Activated naive CD4-positive, alpha-beta T cell (primary cell): ENCODE measurements at places on chromosomes 6 and 20.

GRCh38 chr6:64782877-64783276, 924.1 kb downstream of the EYS start:
- DNase-seq, result no peak

GRCh38 chr6:53067849-53068361, 2.7 kb downstream of the FBXO9 start:
- no peak for DNase-seq

DNA sequence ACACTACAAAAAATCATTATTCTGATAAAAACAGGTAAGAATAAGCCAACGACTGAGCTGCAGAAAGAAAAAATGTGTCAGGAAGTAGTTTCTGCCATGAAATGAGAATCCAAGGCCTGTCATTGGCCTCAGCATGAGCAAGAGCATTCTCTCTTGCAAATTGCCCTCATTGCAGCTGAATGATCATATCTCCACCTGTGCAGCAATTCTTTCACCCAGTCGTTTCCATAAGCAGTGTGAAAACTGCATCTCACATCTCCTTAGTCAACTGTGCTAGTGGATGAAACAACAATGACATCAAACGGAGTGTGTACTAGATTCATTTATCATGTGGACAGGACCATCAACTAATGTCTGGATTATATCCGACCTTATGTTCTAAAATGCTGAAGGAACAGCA, 88.2 kb upstream of the STXBP5 start:
- DNase-seq, result no peak

- DNase-seq, result no peak
Measured at GRCh38 chr6:30657454-30657853, 10.5 kb downstream of the C6orf136 start.

- DNase-seq, result no peak
Measured at GRCh38 chr20:62708591-62709536, at the start of gene NTSR1. Gene NTSR1, plus strand, starts transcription at chr20:62708836. Its CDS starts 372 bp downstream, at chr20:62709208.

GRCh38 chr20:64049878-64050260, 430 bp upstream of the SOX18 start:
- DNase-seq, result no peak

GRCh38 chr6:139685009-139685408, 310.6 kb upstream of the CITED2 start:
- DNase-seq, result no peak

GRCh38 chr20:52847029-52847660, 125.0 kb upstream of the TSHZ2 start:
- no peak for DNase-seq

GRCh38 chr20:54429364-54429763, 46.0 kb upstream of the DOK5 start:
- DNase-seq, result no peak

GRCh38 chr6:121695329-121695728, 259.9 kb downstream of the GJA1 start:
- DNase-seq, result no peak

DNA sequence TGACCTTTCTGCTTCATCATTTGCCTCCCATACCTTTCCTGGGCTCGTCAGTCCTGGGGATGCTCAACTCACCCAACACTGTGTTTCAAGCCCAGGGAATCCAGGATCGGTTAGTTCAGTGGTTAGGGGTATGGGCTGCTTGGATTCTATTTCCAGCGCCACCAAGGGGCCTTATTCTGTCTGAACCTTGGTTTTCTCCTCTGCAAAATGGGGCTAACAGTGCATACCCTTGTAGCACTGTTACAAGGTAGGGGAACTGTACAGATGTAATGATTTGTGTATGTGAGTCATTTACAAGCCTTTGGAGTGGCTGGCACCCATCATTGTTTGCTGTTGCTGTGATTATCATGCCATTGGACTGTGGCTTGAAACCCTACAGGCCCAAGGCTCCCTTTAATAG, 14.5 kb upstream of the CSNK2A1 start:
- no peak for DNase-seq

- DNase-seq, result no peak
Measured at GRCh38 chr6:157980288-157981131, 1.2 kb upstream of the SYNJ2 start.

GRCh38 chr6:111975466-111975865, 78.4 kb upstream of the CCN6 start:
- DNase-seq, result no peak

DNA sequence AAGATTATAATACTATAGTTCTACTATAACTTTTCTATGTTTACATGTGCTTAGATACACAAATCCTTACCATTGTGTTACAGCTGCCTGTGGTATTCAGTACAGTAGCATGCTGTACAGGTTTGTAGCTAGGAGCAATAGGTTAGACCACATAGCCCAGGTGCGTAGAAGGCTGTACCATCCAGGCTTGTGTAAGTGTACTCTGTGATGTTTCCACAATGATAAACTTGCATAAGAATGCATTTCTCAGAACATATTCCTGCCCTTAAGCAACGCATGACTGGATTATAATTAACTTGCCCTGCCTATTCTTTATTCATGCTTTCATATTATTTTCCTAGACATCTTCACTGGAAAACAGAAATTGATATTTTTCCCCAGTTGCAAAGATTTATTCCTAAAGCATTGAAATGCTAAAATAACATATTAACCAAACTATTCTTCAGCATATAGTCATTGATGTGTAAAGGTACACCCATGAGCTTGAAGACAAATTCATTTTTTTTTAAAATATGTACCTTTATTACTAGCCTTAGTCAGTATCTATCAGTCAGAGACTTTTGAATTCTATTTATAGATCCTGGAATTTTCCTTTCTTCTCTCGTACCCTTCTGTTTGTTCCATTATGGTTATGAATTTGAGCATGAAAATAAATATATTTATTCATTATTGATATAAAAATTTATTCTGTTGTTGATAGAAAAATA, 7.2 kb upstream of the CTAGE9 start:
- no peak for DNase-seq

DNA sequence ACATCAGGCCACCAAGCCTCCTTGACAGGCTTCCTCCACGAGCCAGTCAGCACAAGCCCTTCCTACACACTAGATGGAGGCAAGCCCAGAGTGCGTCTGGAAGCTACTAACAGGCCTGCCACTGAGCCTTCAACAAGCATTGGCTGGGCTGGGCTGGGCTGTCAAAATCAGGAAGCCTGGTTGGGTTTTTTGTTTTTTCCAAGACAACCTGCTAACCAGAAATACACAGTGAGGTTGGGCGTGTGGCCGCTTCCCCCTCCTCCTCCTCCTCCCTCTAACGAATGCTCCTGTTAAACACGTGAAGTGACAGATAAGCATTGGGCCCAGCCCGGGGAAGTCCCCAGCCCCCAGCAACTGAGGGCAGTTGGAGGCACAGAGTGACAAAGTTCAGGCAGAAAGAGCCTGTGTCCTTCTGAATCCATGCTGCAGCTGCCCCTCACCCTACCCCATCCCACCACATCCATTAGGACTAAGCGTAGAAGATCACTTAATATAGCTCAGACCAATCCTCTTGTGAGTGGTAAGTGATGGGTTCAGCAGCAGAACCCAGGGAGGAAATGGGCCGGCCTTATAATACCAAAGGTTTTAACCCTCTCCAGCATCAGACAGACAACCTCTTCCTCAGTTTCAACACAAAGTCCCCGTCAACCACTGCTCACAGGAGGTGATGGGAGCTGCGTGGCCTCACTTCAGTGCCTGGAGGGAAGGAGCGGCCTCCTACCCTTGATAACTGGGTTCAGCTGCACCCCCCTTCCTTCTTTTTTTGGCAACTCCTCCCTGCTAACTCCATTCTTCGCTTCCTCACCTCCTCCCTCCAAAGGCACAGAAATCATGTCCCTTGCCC, 1.1 kb downstream of the NFATC2 start:
- DNase-seq, result peak; percentile 26

DNA sequence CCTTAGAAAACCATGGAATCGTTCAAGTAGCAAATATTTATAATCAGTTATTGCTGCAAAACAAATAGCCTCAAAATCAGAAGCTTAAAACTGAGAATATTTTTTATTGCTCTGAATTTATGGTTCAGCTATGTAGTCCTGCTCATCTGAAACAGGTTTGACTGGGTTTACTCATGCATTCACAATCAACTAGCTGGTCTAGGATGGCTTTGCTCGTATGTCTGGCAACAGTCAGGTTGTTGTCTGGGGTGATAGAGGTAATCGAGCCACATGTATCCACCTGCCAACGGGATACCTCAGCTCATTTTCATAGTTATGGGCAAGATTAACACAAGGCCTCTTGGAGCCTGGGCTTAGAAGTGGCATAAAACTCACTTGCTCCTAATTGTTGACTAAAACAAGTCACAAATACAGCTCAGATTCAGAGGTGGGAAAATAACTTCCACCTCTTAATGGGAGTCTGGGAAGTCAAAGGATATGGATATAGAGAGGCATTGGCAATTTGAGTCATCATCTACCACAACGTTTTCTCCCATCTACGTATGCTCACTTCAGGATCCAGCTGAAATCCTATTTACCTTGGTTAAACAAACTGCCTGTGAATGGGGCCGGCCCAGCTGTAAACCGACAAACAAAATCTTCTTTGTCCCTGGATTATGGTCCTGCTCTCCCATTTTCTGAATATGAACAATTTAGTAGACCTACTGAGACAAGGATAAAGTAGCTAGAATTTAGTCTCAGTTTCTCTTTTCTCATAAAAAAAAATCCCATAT, 54.5 kb upstream of the TENT5A start:
- DNase-seq, result no peak

GRCh38 chr20:44888226-44889103, 3.0 kb downstream of the YWHAB start:
- no peak for DNase-seq

DNA sequence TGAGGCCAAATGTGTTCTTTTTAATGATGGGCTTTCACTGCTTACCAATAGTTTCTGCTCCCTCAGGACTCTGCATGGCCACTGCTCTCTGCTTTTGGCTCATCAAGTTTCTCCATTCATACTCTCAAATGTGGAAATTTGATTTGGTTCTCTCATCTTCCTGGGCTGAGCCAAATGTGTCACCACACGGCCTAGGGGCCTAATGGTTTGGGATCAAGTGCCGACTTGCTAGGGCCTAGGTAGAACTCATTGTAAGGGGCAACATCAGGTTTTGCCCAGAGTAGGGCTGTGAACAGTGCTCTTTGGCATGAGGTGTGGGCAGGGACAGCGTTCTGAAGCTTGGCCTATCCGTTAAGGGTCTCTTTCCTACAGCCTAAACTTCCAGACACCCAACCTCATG, 3.9 kb upstream of the MRPS10 start:
- no peak for DNase-seq

DNA sequence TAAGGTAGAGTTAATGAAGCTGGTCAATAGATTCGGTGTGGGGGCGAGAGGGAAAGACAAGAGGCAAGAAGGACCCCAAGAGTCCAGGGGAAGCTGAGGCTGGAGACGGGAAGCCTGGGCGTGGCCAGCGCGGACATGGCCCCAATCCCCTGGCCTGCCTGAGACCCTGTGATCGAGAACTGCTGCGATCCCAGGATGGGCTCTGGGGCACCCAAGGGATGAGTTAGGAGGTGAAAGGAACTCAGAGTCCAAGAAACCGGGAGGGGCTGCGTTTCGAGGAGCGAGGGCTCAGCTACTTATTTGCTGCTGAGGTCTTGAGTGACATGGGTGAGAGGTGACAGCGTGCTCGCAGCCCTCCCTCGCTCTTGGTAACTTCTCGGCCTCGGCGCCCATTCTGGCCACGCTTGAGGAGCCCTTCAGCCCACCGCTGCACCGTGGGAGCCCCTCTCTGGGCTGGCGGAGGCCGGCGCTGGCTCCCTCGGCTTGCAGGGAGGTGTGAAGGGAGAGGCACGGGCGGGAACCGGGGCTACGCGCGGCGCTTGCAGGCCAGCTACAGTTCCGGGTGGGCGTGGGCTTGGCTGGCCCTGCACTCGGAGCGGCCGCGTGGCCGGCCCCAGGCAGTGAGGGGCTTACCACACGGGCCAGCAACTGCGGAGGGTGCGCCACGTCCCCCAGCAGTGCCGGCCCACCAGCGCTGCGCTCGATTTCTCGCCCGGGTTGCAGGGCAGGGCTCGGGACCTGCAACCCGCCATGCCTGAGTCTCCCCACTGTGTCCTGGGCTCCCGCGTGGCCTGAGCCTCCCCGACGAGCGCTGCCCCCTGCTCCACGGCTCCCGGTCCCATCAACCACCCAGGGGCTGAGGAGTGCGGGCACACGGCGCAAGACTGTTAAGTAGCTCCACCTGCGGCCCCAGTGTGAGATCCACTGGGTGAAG, 58.2 kb downstream of the IRF4 start:
- DNase-seq, result no peak

GRCh38 chr6:107606407-107606806, 116.5 kb downstream of the SOBP start:
- DNase-seq, result no peak

DNA sequence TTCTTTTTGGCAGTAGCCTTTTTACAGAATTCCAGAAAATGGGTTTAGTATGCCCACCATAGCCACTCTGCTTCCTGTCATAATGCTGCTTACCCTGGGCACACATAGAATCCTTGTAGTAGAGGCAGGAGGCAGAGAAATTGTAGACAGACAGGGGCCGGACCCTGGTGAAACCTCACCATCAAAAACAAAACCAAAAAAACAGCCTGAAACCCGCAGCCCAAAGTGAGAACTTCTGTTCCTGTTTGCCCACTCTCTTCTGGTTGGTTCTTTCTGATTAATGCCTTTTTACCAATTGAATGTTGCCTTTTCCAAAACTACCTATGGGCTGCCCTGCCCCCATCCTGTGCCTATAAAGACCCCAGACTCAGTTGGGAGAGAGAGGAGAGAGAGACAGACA, 188.2 kb downstream of the CDKAL1 start:
- no peak for DNase-seq

DNA sequence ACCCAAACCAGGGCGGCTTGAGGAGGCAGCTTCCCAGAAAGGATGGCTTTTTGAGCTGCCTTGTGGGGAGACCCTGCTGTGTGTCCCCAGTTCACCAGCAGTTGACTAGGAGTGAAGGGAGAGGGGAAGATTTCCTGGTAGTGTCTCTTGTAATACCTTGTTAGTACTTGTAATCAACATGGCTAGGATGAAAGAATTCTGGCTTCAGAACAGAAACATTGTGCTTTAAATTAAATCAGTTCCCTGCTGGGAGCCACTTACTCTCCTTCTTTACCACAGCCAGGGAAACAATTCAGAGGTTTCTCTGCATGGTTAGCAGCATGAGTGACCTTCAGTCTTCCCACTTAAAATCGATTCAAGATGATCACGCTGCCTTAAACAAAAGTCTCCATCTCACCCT, 525.4 kb upstream of the ID4 start:
- DNase-seq, result no peak

GRCh38 chr20:38342713-38343310, 3.5 kb upstream of the LBP start:
- no peak for DNase-seq

- no peak for DNase-seq
Measured at GRCh38 chr6:43827898-43828297, 57.9 kb downstream of the VEGFA start.

DNA sequence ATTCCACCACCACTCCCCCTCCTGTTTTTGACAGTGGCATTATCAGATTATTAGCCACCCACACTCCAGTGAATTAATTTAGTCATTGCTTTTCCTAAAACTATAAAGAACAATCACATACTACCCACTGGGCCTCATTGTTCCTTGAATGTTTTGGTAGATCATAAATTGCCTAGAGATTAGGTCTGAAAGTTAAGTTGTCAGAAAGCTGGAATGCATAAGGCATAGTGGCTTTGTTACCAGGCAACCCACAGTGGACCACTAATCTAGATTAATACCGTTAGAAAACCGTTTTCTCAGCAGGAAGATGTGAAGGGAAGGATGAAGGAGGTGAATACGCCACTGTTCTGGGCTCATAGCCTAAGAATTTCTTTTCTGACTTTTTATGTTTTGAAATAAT, 75.6 kb downstream of the SAMD3 start:
- DNase-seq, result no peak

GRCh38 chr6:116697480-116697879, 16.5 kb downstream of the KPNA5 start:
- DNase-seq, result no peak
